ENCODE measurements at places on chromosomes 4 and X.

GRCh38 chrX:25389266-25389665 lies 373.5 kb upstream of the ARX start:
- DNase-seq = no peak

- DNase-seq = no peak
These were observed 146.8 kb downstream of the PPP3CA start for GRCh38 chr4:101200561-101200960.

DNA sequence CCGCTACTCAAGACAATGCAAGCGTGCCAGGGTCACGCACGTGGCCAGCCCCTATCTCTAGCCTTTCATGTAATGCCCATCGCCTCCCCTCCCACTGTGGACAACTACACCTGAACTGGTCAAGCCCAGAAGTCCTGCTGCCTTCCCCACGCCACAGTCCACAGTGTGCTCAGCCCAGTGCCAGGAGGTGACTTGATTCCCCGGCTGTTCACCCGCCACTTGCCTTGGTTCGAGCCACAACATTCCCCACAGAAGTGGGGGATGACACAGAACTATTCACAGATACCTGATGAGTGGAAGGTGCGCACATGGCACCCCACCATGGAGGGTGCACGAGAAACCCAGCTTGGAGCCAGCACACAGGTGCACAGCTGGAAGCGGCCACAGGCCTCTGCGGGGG lies 6.8 kb downstream of the ARHGAP4 start:
- DNase-seq = no peak

GRCh38 chr4:23260511-23260910 lies 567.8 kb downstream of the GBA3 start:
- DNase-seq = no peak

GRCh38 chrX:71543316-71543715 lies 10.4 kb downstream of the OGT start:
- no peak for DNase-seq

- DNase-seq = no peak
These were observed 259.1 kb downstream of the CAMK2D start for GRCh38 chr4:113502476-113502875.

DNA sequence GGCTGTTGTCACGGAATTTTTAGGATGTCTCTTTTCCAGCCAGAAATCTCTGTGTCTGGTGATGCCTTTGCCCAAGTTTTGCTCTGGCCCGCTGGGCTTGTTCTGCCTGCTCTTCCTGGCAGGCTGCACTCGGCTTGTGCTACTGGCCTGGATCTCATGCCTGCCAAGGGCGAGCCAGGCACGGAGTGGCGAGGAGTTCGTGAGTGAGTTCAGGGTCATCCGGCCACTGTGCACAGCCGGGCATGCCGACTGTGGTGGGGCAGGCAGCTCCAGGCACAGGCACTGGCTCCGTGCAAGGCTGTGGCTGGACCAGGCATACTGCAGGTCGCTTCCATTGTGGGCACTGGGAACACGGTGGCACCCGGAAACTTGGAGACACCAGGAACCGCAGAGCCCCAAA lies 129.1 kb downstream of the ARHGAP10 start:
- DNase-seq = no peak
